ENCODE measurements at places on chromosomes 6 and 20. TPM values are rescaled to one million over a fixed set of nuclear protein-coding genes. Genes with fewer than 3 reads are reported as not detected.

GRCh38 chr20:36465109-36466080 is 75.9 kb upstream of the MYL9 start:
- ATAC-seq, result peak; percentile 38

Gene VGLL2
- not detected for total RNA-seq

GRCh38 chr20:13851279-13851678 is 66.5 kb downstream of the NDUFAF5 start:
- ATAC-seq, result no peak

Gene KLC4
- 7.5 TPM for total RNA-seq

Gene LY6G6C
- 10.8 TPM for total RNA-seq

Gene PPP1R3D
- 8.6 TPM for total RNA-seq

Gene C20orf202
- 0.24 TPM for total RNA-seq

- peak; percentile 42 for ATAC-seq
Measured at GRCh38 chr6:7540595-7540994, 876 bp upstream of the DSP start.

Gene SCRT2
- total RNA-seq, result not detected

DNA sequence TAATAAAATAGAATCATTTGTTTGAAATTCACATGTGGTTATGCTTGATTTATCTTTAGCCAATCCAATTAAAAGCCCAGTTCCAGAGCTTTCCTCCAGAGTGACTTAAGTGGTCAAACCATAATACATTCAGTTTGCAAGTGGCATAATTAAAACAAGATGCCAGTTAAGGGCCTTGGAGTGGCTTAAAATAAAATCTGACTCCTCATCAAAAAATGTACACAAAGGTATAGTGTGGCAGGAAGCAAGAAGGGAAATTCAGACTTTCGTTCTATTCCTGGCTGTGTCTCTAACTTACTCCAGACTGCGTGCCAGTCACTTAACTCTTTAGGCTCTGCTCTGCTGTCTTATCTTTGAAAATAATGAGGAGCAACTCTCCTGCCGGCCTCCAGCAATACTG is 251.3 kb upstream of the PRND start:
- no peak for ATAC-seq

Gene DBNDD2
- 22.6 TPM for total RNA-seq

Gene MAP3K7
- 14.4 TPM for total RNA-seq

GRCh38 chr6:5219011-5219691 is 41.6 kb downstream of the LYRM4 start:
- ATAC-seq, result no peak

GRCh38 chr6:4313044-4313686 is 177.8 kb upstream of the ECI2 start:
- peak; percentile 47 for ATAC-seq

GRCh38 chr6:169845426-169846285 is 94.2 kb downstream of the ERMARD start:
- no peak for ATAC-seq

DNA sequence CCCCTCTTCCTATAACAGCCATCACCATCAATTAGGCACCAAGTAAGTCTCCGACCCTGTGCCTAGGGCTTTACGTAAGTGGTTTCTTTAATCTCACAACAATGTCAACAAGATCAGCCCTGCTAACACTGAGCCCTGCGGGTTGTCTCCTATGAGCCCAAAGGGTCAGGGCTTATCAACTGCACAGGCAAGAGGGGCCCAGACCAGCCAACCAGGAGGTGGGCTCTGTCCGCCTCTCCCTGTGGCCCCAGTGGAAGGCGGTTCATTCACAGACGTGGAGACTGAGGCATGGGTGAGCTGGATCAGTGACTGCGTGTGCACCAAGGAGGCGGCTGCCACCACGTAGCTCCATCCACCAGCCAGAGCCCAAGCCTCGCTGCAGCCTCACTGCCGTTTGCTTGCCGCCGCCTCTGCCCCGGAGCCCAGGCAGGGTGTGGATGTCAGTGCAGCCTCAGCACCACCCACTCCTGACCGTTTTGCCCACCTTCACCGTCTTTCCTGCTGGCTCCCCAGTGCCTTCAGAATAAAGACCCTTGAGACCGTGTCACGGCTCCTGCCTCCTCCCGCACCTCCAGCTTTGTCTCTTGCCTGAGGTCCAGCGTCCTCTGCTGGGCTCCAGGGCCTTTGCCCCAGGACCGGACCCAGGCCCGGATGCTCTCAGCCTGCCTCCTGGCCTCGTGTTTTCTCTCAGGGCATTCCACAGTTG is 78.7 kb downstream of the DLL1 start:
- no peak for ATAC-seq

GRCh38 chr6:142242269-142242668 is 59.5 kb upstream of the ADGRG6 start:
- ATAC-seq, result no peak

DNA sequence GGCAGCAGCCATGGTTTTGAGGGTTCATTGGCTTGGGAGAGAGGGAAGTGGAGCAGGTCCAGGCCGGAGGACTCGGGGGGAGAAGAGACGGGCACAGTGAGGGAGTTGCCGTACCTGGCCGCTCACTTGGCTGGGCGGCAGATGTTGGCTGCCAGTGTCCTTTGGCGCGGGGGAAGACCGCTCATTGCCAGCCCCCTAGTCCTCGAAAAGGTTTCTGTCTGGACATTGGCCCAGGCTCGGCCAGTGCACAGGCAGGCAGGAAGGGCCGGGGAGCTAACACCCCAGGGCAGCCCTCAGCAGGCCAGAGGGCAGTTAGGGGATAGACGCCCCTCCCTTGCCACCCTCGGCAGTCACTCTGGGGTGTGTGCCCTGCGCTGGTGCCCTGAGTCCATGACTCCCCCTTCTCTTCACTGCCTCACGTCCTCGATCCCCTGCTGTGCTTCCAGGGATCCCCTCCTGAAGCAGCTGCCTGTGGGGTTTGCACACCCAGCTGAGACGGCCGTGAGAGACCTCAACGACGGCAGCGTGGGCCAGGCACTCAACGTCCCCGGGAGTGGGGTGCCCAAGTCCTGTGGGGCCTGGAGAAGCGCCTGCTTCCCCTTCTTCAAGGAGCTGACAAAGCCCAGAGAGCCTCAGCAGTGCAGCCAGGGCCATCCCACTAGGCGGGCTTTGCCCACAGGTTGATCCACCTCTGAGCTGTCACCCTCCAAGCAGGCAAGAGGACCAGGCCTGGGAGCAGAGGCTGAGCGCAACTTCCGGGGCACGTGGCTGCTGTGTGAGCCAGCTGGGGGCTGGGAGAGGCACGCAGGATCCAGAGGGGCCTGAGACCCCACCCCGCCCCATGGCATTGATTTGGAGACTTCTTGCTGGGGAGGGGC is 20.4 kb downstream of the RBM38 start:
- ATAC-seq, result no peak
